ENCODE measurements at places on chromosomes 2 and 18. TPM values are rescaled to one million over a fixed set of nuclear protein-coding genes. Genes with fewer than 3 reads are reported as not detected.

NT5C1B gene
- total RNA-seq, result not detected

NEDD4L gene
- 6.5 TPM for total RNA-seq

LRRC30 gene
- total RNA-seq, result not detected

TGFA gene
- total RNA-seq, result 1.3 TPM

SCN2A gene
- not detected for total RNA-seq

SLC8A1 gene
- 0.22 TPM for total RNA-seq
